SHP77 treated with DMSO at 0.1 percent for 48 hours (cell line): ENCODE measurements at places on chromosomes 2 and 18.

DNA sequence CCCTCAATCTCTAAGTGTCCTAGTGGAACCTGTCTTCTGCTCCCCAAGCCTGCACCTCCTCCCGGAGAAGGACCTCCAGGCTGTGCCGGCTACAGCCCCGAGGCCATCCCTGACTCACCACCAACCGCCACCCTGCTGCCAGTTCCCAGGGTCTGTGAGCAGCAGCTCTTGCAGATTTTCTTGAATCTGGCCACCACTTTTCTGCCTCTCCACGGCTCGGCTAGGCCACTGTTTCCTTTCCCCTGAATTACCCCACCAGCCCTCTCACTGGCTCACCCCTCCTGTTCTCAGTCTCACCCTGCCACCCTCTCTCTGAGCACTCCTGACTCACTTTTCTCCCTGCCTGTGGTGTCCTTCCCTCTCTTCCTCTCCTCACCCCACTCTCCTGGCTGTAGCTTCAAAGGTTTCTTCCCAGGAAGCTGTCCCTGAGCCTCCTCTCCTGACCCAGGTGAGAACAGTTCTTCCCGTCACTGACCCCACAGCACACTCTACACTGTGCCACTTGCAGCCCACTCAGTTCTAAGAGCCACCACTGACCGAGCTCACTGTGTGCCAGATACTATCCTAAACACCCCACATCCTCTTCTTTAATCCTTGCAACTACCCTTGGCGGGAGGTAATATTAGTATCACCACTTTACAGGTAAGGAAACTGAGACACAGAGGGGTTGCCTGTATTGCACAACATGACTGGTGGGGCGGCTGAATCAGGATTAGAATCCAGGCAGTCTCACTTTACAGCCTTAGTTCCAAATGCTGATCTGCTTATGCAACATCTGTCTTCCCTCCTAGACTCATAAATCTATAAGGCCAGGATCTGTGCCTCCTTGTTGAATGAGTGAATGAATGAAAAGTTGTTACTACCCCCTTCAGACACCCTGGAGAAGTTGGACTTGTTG lies 111.6 kb downstream of the SMAD7 start:
- no peak for DNase-seq

- no peak for DNase-seq
Measured at GRCh38 chr2:134320930-134321329, 67.1 kb downstream of the MGAT5 start.

- no peak for DNase-seq
Measured at GRCh38 chr2:236614551-236614950, 44.9 kb downstream of the ACKR3 start.

DNA sequence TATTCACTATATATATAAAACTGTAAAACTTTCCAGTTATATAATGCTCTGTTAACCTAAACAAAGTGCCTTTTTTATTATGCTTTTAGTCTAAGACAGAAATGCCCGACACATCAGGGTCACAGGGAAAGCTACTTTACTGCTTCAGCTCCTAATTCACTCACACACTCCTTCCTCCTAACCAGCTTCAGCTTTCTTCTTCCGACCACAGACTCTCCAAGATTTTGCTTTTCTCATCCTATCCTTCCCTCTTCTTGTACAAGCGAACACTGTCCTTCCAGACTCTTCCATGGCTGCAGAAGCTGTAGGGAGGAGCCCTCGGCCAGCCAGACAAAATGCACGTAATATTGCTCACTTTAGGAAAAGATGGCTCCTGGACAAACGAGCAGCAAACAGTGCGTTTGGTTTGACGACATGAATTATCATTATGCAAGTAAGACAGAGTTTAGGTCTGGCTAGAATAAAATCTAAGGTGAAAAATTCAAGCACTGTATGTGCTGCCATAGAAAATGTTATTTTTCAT lies 47.5 kb upstream of the HNRNPA3 start:
- DNase-seq = no peak

DNA sequence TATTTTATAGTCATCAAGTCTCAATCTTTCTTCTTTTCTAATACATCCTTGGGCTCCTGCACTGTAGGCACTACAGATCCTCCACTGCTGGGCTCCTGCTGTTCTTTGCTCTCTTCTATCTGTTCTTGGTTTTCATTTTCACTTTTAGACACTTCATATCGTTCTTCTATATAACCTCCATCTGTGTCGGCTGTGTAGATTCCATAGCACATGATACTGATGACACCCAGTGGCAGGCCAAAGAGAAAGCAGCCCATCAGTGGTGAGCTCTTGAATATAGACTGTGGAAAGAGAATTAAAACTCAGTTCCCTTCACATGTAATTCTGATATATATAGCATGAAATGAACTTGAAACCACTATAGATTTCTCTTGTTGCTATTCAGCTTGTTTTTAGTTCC lies 38.0 kb downstream of the TMX3 start:
- DNase-seq = no peak

DNA sequence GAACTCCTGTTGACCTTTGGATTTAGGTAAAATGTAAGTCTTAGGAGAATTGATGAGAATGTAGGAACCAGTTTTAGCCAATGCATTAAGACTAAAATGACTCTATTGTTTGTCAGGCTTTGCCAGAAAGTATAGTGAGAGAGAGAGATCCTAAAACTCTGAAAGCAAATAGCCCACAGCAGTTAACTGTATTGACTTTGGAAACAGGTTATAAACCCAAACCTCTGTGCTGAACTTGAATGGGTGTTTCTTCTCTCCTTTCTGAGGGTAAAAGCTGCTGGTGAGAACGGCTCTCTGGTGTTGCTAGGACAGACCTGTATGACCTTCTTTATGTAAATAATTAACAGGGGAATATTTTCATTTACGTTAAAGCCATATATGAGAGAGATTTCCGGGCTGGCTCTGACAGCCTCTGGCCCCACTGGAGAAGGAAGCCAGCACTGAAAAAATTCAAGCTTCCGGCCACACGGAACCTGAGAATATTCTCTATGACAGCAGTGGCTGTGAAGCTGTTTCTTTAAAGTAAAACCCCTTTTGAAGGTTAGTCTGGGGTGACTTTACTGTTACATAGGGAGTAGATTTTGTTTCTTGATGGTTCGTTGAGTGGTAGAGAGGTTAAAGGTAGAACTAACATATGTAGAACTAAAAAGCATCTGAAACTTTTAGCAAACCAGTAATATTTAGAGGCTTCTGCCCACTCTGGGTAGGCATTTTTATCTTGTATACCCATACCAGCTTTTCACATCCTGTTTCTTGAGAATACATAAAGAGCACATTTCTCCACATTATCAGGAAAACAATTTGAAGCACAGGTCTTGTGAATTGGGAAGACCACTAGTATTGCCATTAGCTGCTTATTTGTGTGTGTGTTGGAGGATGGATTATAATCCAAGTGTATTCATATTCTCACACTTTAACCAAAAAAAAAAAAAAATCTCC lies 123.8 kb downstream of the SPTBN1 start:
- DNase-seq = no peak

- DNase-seq = no peak
Measured at GRCh38 chr2:177171418-177171865, 41.2 kb upstream of the HNRNPA3 start.

DNA sequence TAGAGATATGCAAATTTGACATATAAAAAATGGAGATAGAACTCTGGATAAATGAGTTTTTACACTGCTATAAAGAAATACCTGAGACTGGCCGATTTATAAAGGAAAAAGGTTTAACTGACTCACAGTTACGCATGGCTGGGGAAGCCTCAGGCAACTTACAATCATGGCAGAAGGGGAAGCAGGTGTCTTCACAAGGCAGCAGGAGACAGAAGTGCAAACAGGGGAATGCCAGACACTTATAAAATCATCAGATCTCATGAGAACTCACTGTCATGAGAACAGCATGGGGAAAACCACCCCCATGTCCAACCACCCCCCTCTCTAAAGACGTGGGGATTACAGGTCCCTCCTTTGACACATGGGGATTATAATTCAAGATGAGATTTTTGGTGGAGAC lies 1540.2 kb upstream of the SLC39A10 start:
- no peak for DNase-seq

GRCh38 chr2:146226077-146226476 lies 1618.8 kb upstream of the ACVR2A start:
- no peak for DNase-seq

- no peak for DNase-seq
Measured at GRCh38 chr2:26786207-26787028, 562 bp downstream of the CENPA start.

- DNase-seq = no peak
Measured at GRCh38 chr2:180191432-180192124, 184.5 kb upstream of the CWC22 start.

DNA sequence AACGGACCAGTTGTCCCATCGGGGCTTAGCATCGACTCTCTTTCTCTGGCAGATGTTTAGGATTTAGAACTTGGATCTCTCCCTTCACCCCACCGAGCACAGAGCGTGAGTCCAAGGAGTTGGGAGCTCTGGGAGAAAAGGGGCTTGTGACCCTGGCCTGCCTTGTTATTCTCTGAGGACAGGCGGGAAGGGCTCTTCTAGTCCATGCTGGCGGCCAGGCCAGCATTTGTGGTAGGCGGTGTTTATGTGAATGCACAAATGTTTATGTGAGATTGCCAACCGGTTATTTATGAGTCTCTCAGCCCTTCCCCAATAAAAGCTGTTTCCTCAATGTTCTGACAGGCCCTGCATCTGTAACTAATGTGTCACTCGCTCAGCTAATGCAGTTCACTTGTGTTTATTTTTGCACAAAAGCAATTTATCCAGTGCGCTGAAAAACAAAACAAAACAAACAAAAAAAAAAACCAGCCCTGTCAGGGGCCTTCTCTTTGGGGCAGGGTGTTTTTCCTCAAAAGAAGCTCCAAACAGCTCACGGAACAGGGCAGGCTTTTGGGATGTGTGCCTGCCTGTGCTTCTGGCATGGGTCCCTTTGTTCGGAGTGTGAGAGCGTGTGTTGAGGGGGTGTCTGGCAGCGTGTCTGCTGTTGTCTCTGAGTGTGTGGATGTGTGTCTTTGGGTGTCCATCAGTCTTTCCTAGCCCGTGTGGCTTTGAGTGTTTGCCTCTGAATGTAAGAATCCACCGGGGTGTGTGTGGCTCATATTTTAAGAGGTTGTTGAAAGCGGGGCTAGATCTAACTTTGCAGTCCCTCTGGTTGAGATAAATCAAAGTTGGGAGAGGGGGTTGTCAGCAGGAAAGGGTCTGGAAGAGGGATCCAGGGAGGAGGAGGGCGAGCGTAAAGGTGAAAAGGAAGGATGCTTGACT lies 52.8 kb upstream of the HAAO start:
- no peak for DNase-seq

DNA sequence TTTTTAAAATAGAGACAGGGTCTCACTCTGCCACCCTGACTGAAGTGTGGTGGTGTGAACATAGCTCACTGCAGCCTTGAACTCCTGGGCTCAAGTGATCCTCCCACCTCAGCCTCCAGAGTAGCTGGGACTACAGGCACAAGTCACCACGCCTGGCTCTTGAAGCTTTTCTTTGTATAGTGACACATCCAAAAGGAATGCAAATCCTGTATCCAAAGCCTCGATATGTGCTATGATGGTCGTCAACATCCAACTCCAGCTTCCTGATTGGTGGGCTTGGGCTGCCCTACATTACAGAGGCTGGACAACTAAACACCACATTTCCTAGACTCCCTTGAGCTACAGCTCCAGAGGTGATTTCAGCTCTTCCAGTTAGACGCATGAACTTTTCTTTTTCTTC lies 101.7 kb upstream of the PGAP1 start:
- DNase-seq = no peak

DNA sequence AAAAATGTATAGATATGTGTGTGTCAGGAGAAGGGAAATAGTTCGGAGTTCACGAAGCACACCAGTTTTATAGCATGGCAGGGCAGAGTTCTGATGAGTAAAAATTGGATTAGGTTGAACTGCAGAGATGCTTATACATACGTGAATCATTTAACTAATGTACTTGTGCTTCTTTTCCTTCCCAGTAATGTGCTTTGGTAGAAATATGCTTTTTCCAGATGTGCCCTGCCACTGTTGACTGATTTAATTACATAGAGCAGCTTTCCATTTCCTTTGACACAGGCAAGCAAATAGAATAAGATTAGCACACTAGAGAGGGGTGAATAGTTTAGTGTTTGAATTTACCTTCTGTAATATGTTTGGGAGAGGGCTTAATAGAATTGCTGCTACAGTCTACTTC lies 28.9 kb upstream of the ARMC9 start:
- DNase-seq = no peak

DNA sequence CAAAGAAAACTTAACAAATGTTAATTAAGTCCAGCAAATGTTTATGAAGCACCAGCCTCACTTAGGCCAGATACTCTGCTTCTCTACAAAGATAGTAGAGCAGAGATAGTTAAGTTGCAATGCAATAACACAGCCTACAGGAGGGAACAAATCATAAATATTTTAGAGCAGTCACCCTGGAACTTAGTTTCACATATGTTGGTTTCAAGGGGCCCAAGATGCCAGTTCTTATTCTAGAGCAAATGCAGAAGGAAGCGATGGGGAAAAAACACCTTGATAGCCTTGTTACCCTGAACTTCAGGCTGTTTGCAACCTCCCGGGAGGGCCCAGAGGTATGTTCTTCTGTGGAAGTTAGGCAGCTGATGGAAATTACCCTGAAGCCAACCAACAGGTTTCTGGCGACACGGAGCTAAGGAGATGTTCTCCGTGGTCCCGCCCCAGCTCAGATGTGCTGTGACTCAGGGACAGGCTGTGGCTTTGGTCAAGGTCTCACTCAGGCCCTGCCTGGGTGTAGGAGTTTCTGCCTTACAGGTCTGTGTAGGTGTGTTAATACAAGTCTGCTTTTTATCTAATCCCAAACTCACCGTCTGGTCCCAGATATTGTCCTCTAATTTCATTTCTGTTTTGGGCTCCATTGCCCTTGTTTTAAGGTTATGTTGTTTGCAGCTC lies 3.8 kb downstream of the CTIF start:
- no peak for DNase-seq

DNA sequence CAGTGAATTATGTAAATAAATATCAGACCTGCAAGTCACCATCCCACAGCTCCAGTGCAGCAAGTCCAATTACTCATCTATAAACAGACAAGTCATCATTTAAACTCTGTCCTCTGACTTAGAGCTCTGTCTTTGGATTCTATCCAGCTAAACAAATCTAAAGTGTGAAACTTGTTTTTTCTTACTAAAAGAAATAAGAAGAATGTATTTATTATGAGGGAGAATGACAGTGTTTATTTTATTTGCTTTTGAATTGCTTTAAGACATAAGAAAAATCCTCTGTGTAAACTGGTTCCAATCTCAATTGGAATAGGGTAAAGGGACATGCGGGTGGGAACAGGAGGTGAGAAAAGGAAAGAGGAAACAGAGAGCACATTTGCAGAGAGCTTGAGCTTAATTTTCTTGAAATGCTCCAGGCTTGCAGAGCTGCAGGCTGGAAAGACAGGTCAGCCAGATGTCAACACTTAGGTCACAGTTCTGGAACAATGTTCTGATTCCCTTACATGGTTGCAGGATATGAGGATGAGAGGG lies 355.8 kb downstream of the MEIS1 start:
- no peak for DNase-seq

- no peak for DNase-seq
Measured at GRCh38 chr2:206940546-206940945, 1.2 kb downstream of the CPO start.

DNA sequence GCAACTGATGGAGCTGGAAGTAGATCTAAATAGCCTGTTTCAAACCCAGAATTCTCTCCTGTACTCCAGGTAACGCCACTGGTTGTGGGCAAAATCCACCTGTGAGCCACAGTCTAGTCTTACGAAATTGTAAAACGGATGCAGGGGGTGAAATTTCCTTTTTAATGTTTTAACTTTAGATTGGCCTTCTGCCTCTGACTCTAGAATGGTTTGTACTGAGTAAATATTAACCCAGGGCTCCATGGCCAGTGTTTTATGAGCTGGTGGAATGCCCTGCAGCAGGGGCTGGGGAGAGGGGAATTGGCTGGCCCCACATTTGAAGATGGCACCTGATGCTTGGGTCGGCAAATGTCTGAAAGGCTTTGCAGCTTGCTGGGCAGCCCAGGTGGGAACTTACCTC lies 156.6 kb downstream of the MYCN start:
- DNase-seq = no peak
